ENCODE measurements at places on chromosomes 11 and 22. TPM values are rescaled to one million over a fixed set of nuclear protein-coding genes. Genes with fewer than 3 reads are reported as not detected.

- no peak for DNase-seq
These were observed 86.1 kb upstream of the BID start for GRCh38 chr22:17860220-17860965.

DNA sequence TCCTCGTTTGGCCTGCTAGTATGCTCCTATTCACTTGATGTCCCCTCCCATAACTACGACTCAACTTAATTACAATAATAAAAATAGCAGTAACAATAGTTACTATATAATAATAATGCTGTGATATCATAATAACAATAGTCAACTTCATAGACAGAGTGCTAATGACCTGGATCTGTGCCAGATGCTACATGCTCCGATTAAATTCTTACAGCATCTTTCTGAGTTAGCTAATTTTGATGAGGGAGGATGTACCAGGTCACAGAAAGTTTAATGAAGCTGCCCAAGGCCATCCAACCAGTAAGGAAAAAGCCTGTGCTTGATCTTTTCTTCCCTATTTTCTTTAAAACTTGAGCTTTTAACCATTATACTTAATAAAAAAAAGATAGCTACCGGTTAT lies 413.4 kb upstream of the LRRC4C start:
- DNase-seq: no peak

DNA sequence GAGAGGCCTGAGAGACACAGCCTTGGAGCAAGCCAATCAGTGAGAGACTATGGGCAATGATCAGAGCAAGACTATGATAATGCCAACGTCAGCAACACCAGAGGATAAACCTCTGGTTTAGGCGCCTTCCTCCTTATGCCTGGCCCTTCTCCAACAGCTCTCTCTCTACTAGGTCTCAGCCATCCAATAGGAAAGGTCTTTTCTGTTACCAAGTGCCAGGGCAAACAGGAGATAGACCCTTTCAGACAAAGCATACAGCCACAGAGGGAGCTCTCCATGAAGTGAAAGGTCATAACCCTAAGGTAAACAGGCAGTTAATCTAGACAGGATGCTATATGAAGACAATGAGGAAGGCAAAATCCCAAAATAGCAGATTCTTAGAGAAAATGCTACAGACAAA lies 9.5 kb downstream of the STK33 start:
- no peak for DNase-seq

GRCh38 chr11:91778758-91779157 lies 445.9 kb upstream of the FAT3 start:
- DNase-seq: no peak

- no peak for DNase-seq
These were observed 38.9 kb downstream of the MS4A2 start for GRCh38 chr11:60127311-60127811.

F2 gene
- 0.60 TPM for polyA plus RNA-seq

GRCh38 chr11:69918938-69919650 lies 99.9 kb upstream of the FGF3 start:
- peak; percentile 62 for DNase-seq

DNA sequence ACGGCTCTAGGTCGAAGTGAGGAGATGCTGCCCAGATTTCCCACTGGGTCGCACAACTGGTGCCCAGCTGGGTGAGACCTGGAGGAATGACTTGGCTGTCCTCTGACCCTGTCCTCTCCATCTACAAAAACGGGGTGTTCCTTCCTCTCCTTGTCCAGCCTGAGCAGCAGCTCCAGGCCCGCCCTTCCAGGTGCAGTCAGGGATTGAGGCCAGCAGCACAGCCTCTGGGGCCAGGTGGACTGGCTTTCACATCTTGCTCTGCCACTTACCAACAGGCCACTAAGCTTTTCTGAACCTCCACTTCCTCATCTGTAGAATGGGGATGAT lies 91.7 kb upstream of the LMO1 start:
- no peak for DNase-seq

OR8D1 gene
- not detected for polyA plus RNA-seq

- DNase-seq: no peak
These were observed 8.8 kb downstream of the PPM1F start for GRCh38 chr22:21943571-21944448.

RAG2 gene
- polyA plus RNA-seq: 0.53 TPM

DNA sequence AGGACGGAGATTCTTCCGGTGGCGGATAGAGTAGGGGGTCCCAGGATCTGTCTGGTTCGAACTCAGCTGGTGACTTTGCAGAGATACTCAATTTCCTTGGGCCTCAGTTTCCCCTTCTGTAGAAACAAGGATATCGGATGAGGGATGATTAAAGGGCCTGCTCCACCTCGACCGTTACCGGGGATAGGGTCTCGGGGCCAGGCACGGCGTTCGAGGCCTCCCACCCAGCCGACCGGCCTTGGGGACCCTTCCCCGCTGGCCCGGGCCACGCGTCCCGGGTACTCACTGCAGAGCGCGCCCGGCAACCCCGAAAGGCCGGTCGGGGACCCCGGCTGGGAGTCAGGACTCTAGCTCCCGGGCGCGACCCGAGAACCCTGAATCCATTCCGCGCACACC lies 321 bp downstream of the RHBDD3 start:
- no peak for DNase-seq

DNA sequence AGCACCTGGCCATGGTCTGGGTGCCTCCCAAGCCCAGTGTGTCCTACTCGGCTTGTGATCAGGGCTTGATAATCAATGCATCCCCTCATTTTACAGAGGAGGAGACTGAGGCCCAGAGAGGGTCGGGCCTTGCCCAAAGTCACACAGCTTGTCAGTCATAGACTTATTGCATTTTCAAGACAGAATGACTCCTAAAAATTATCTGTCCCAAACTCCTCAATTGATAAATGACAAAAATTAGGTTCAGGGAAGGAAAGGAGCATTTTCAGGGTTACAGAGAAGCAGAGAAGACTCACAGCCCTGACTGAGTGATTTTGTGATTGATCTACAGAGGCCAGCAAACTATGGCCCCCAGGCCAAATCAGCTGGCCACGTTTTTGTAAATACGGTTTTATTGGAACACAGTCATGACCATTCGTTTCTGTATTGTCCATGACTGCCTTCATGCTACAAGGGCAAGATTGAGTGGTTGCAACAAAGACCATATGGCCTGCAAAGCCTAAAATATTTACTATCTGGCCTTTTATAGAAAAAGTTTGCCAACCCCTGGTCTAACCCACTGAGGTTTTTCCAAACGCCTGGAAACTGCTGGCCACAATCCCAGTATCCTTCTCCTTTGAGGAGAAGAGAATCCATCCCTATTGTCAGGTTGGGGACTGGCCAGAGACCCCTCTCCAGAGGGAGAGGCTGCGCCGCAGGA lies 35.1 kb upstream of the NAV2 start:
- no peak for DNase-seq

GRCh38 chr11:112012874-112013273 lies 12.3 kb upstream of the DLAT start:
- no peak for DNase-seq

CHRDL2 gene
- 0.35 TPM for polyA plus RNA-seq

GRCh38 chr11:13928566-13929251 lies 33.8 kb upstream of the SPON1 start:
- DNase-seq: peak; percentile 70

DNA sequence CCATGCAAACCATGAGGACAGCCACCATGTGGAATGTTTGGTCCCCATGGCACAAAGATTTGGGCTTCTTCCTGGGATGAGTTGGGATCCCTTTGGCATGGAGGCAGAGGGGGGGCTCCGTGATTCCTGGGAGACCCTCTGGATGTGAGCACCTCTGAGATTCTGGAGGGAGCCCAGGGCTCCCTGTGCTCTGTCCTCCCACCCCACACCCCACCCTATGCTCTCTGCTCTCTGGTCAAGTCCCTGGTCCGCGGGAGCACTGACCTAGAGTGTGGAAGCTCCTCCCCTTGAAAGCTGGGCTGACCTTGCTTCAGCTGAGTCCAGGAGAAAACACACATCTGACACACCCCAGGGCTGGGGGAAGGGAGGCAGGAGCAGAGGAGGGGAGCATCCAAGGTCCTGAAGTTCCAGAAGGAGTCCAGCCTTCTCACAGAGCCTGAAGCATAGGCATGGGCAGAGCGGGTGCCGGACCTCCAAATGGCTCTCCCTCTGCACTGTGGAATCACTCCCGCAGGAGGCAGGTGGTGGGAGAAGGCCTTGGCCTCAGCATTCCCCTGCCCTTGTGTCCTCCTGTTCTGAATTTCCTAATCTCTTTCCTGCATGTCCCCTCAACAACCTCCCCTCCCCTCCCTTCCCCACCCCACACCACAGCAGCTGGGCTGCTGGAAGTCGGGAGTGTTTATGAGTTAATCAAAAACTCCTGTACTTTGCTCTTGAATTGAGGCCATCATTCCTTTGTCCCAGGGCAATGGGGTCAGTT lies 25.7 kb upstream of the OAF start:
- no peak for DNase-seq

- no peak for DNase-seq
These were observed 29.0 kb upstream of the KCNQ1OT1 start for GRCh38 chr11:2728663-2729332.

- DNase-seq: no peak
These were observed 263.3 kb upstream of the SORL1-AS1 start for GRCh38 chr11:121716060-121716459.

- DNase-seq: no peak
These were observed 33.3 kb downstream of the ANO1 start for GRCh38 chr11:70111269-70112016.

- no peak for DNase-seq
These were observed 56.1 kb upstream of the LDLRAD3 start for GRCh38 chr11:35887737-35888136.

GRCh38 chr11:36890121-36890679 lies 292.2 kb upstream of the RAG2 start:
- no peak for DNase-seq

PRR33 gene
- polyA plus RNA-seq: 0.25 TPM

DNA sequence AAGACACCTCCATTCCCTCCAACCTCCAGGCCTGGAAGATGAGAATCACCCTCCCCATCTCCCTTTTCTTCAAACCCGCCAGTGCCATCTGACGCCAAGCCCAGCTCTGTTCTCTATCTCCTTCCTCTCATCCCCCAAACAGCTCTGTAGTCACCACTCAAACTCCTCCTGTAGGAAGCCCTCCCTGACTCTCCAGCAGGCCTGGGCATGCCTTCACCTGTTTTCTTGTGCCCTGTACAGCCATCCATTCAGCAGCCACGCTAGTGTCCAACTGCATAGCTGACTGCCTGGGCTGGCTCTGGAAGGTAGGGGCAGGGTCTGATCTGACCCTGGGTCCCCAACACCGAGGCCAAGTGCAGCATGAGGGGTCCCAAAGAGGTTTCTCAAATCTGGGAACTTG lies 25.0 kb downstream of the GDPD5 start:
- no peak for DNase-seq

- no peak for DNase-seq
These were observed 66.2 kb upstream of the CSNK1E start for GRCh38 chr22:38383417-38383816.

TOMM22 gene
- polyA plus RNA-seq: 95.8 TPM

DNA sequence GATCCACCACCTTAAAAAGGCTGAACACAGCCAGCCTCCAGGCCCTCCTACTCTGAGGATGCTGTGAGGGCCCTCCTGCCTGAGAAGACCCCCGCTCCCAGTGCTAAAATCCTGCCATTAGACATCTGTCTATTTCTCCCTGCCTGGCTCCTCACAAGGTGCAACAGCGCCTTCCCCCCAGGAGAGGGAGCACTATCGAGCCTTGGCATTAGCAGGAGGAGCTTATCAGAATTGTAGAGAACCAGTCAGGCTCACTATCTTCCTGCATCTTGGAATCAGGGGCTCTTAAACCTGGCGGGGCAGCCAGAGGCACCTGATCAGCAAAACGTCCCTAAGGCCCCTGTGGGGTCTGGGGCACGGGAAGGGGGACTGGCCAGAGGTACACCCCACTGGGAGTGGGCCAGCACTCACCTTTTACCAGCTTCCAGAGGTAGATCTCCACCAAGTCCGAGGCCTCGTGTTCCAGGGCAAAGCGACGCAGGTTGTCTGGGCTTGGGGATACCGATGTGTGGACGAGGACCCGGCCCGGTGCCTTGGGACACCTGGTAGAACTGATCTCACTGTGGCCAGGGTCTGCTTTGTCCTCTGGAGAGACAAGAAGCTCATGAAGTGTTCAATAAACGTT lies 28.7 kb downstream of the CHRDL2 start:
- DNase-seq: peak; percentile 68

DNA sequence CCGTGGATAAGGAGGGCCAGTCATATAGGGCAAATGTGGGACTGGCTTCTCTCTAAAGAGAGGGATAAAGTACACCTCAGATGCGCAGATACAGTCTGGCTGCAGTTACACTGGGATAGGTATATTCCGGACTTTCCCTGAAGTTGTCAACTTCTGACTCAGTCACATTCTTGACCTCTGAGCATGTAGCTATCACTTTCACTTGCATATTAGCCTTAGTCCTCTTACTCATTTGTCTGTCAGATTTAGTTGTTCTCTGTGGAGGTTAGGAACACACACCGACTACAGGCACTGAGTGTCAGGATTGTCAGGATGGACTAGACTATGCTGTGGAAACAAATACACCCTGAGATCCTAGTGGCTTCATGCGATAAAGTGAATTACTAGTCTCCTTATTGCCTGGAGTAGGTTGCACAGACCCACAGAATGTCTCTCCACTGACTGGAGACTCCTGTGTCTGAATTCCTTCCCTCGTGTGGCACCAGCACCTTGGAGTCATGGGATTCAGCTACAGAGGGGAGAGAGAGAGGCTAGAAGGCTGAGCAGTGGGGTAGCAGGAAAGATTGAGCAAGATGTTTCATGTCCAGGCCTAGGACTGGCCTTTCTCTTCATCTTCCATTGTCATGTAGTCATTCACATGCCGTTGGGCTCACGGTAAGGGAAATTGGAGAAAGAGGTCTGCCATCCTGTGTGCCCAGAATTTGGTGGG lies 654.3 kb downstream of the NTM start:
- peak; percentile 17 for DNase-seq

APLNR gene
- polyA plus RNA-seq: 96.0 TPM

NAALAD2 gene
- 21.8 TPM for polyA plus RNA-seq

SCGB1A1 gene
- not detected for polyA plus RNA-seq

GRCh38 chr11:19474954-19475721 lies 234.4 kb upstream of the E2F8 start:
- no peak for DNase-seq

DNA sequence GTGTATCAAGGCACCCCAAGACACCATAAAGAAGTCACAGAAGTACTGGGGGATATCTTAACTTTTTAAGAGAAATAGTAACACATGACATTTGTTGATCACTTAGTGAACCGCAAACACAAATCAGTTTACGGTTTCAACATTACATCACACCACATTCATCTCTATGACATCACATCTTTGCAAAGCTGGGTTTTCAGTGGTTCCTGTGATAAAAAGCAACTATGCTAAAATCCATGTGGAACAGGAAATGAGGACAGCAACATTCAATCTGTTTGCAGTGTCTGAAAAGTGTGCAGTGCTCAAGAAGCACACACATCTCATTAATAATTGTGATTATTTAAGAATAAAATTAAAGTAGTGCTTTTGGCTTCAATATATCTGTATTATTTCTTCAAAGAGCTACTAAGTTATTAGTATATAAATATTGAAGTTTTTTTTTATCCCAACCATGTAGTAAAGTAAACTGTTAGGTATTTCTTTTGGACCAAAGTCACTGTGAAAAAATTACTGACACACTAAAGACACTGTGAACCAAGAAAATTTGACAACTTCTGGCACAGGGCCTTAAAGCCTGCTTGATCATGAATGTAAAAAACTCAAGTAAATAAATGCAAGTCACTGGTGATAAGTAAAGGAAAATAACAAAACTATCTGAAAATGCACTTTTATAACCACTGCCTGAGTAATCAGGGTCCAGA lies 156.0 kb upstream of the SOX6 start:
- no peak for DNase-seq

GRCh38 chr11:72040491-72041363 lies 39.6 kb downstream of the NUMA1 start:
- DNase-seq: peak; percentile 96

GRCh38 chr11:1675536-1676228 lies 21.3 kb upstream of the KRTAP5-6 start:
- no peak for DNase-seq
